Activated naive CD4-positive, alpha-beta T cell treated with anti-CD3 and anti-CD28 coated beads, Interleukin-2, amount 50 U/mL, for 72 hours (primary cell): ENCODE measurements at places on chromosomes 5 and 9.

DNA sequence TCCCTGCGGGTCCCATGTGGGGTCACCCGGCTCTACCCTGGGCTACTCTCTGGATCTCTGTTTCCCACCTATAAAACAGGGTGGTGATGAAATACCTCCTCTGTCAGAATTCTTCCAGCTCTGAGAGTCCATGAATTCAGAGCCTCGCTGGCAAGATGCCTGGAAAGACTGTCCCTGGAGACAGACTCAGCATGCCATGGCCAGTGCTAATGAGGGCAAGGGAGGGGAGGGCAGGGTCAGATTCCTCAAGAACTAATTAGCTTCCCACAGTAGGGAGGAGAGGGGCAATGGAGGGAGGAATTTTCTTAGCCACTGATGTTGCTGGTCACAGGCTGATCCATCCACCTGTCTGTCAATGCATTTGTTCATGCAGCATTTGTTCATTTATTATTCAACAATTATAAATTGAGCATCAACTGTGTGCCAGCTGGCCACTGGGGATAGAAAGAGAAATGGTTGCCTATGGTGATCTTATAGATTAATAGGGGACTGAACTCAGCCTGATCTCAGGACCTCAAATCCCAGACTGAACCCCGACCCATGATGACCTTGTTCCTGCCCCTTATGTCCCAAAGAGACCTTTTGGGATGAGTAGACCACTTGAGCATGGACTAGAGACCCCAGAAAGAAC lies 4.7 kb downstream of the SYNPO start:
- DNase-seq = no peak

DNA sequence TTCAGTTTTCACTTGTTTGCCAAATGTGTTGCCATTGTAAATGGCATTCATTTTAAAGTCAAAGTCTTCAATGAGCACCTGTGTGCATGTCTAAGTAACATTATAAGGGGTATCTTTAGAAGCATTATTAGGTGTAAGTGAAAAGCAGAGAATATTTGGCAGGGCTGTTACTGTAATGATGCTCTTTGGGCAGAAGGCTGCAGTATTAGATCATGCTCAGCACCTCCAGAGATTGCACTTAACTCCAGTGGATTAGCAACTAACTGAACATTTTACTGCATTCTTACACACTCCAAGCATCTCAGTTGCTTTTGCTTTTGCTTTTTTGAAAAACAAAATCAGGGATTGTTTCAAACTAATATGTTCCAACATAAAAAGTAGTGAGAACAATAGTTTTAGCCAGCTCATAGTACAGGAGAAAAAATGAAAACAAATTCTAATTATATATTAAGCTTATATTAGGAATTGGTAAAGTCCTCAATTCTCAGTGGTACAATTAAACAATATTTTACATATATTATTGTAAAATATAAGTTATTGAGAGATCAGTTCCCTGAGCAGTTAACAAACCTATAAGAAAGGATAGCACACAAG lies 1740.9 kb upstream of the CDH9 start:
- no peak for DNase-seq

GRCh38 chr5:11602298-11602697 lies 301.9 kb downstream of the CTNND2 start:
- no peak for DNase-seq

GRCh38 chr9:132606066-132606465 lies 23.7 kb downstream of the BARHL1 start:
- DNase-seq = no peak

GRCh38 chr5:125083981-125084380 lies 337.5 kb upstream of the ZNF608 start:
- no peak for DNase-seq

- DNase-seq = no peak
These were observed 609.6 kb downstream of the HINT1 start for GRCh38 chr5:130555429-130555828.

DNA sequence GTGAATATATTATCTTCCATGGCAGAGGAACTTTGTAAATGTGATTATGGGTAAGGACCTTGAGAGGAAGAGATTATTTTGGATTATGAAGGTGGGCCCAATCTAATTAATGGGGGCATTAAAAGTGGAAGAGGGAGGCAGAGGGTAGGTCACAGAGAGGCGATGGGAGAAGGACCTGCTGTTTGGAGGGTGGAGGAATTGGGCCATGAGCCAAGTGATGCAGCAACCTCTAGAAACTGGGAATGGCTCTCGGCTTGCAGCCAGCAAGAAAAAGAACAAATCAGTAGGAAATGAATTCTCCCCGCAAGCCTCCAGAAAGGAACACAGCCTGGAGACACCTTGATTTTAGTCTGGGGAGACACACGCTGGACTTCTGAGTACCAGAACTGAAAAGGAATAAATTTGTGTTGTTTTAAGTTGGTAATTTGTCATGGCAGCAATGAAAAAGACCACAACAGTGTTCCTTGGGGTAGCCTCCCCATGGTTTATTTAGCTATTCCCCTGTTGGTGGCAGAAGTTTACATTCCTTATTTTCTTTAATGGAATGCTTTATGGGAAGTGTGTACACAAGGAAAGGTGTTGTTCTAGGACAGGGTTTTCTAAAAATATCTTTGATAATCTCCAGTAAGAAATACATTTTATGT lies 103.6 kb downstream of the HSPA4 start:
- no peak for DNase-seq

- DNase-seq = no peak
These were observed 97.3 kb upstream of the ADAMTS16 start for GRCh38 chr5:5042806-5043205.

DNA sequence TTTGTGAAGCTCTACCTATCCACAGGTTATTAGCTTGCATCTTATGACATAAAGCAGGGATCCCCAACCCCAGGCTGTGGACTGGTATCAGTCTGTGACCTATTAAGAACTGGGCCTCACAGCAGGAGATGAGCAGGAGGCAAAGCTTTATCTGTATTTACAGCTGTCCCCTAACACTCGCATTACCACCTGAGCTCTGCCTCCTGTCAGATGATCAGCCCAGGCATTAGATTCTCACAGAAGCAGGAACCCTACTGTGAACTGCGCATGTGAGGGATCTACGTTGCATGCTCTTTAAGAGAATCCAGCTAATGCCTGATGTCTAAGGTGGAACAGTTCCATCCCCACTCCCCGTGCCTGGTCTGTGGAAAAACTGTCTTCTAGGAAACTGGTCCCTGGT lies 19.7 kb downstream of the FBXW11 start:
- DNase-seq = no peak

DNA sequence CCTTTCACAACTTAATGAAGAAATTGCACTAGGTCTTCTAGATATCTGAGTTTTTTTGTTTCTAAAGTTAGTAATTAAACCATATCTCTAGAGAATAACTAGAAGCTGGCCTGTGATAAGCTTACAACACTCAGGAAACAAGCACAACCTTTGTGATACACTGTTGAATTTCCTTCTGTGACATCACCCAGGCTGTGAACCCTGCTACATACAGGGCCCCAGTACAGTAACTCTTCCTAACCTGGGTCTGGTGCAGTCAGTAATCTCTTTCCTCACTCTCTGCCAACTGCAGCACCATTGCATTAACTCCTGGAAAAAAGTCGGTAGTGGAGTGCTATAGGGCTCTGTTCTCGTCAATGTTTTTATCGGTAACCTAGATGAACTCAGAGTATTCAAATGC lies 10.6 kb upstream of the IGFBPL1 start:
- DNase-seq = no peak

DNA sequence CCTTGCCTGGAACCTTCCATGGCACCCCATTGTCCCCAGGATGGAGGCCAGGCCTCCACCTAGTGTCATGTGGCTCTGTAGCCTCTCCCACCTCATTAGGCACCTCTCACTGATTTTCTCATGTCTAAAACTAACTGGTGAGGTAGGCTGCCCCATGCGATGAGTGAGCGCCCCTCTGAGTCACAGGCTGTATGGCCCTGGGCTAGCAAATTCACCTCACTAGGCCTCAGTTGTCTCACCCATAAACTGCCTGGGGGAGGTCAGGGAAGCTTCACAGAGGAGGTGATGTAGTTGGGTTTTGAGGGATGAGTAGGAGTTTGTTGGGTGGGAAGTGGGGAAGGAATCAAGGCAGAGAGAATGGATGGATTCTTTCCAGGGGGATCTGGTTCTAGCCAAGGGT lies 8.8 kb downstream of the RXRA start:
- no peak for DNase-seq

DNA sequence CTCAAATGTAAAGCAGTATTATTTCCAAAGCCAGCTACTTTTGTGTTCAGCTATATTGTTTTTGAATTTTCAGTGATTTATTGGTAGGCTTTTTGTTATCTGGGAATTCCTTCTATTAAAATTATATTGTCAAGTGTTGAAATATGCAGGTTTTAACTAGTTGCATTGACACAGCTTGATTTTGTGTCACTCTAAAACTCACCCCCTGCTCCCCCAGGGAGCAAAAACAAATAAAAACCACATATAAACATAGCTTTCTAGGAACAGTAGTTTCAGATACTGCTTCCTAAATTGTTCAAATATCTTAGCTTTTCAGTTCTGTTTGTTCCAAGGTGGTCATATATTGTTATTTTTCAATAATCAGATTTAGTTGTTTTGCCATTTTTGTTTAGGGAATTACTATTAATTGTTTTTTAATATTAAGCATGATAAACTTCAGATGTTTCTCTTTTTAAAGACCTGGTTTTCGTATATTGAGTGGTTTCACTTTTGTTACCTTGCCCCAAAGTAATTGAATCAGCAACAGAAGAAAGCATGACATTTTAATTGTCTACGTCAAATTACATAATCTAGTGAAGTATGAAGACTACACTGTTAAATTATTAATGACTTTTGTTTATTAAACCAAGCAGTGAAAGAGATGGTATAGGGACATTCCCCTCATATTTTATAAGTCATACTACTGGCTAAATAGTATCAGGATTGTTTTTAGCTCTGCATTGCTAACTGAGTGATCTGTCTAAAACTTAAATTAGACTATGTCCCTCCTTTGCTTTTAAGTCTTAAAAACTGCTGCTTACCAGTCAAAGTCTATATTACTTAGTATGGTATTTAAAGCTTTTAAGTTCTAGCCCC lies 43.4 kb downstream of the ERBIN start:
- no peak for DNase-seq

DNA sequence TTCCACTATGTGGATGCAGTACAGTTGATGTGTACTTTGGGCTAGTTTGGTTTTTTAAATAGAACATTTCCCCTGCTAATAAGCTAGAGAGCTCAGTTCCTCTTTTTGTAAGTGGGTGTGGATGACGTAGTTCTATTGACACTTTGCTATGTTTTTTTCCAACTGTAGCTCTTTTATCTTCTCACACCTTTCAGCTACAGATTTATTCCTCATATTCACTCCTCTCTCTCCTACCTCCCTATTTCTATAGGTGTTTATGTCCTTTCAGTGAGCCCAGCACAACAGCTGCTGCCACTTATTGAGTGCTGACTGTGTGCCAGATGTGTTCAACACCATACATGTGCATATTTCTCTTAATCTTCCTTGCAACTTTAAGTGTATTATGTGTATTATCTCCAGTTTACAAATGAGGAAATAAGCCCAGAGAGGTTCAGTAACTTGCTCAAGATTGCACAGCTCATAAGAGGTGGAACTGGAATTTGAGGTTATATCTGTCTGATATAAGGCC lies 215.7 kb downstream of the SEMA6A start:
- no peak for DNase-seq

DNA sequence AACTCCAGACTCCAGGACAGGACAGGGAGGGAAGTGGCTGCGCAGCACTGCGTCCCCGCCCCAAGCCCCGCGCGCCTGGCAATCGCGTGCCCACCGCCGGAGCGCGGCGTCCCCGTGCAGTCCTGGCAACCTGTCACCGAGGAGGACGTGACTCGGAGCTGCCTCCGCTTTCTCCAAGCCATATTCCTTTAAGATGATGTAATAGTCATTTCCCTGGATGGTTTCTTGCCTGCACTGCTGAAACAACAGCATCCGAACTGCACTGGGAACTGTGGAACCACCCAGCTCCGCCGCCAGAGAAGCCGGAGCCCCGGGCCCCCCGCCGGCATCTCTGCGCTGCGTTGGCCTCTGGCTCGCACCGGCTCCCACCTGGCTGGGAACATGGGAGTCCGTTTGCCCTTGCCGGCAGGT lies 34.5 kb downstream of the KCTD16 start:
- no peak for DNase-seq

DNA sequence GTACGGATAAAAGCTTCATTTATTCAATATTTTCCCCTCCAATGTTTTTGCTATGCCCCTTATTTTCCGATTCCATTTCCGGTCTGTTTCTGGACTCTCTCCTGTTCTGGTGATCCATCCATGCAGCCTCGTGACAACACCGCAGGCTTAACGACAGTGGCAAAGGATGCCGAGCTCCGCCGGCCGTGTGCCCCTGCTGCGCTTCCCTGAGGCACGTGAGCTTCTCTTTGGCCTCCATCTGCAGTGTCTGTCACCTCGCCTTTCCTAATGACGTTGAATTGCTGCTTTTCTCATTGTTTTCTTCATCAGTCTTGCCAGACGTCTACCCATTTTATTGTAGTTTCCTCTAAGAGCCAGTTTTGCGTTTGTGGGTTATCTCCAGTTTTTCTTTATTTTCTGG lies 28.7 kb downstream of the SURF6 start:
- no peak for DNase-seq

- DNase-seq = no peak
These were observed 30.2 kb upstream of the HSPA9 start for GRCh38 chr5:138605254-138605972.

- DNase-seq = no peak
These were observed 6.5 kb downstream of the EGFL7 start for GRCh38 chr9:136668983-136669790.

- no peak for DNase-seq
These were observed 164.7 kb upstream of the LHFPL2 start for GRCh38 chr5:78813286-78813685.

- no peak for DNase-seq
These were observed 139.1 kb downstream of the TMEM38B start for GRCh38 chr9:105833271-105833975.

DNA sequence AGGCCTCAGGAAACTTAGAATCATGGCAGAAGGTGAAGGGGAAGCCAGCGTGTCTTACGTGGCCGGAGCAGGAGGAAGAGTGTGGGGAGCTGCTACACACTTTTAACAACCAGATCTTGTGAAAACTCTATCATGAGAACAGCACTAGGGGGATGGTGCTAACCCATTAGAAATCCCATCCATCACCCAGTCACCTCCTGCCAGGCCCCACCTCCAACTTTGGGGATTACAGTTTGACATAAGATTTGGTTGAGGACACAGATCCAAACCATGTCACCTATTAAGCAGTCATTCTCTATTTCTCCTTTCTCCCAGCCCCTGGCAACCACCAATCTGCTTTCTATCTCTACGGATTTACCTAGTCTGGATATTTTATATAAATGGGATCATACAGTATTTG lies 26.9 kb downstream of the PBX3 start:
- DNase-seq = no peak

- no peak for DNase-seq
These were observed 541.0 kb downstream of the RAB3C start for GRCh38 chr5:59123595-59124561.

- DNase-seq = no peak
These were observed 12.5 kb downstream of the WNT8A start for GRCh38 chr5:138096363-138096762.

- DNase-seq = no peak
These were observed 297.6 kb downstream of the BRINP1 start for GRCh38 chr9:119071636-119072035.

GRCh38 chr5:169629847-169630548 lies 7.1 kb upstream of the DOCK2 start:
- no peak for DNase-seq

GRCh38 chr9:114643896-114644295 lies 13.7 kb downstream of the TEX53 start:
- DNase-seq = no peak

- DNase-seq = no peak
These were observed 30.4 kb upstream of the LRRTM2 start for GRCh38 chr5:138905541-138905940.

GRCh38 chr9:69122082-69122548 lies 52.0 kb upstream of the TJP2 start:
- DNase-seq = peak; percentile 54
